ENCODE measurements at places on chromosomes 13 and 19. TPM values are rescaled to one million over a fixed set of nuclear protein-coding genes. Genes with fewer than 3 reads are reported as not detected.

DNA sequence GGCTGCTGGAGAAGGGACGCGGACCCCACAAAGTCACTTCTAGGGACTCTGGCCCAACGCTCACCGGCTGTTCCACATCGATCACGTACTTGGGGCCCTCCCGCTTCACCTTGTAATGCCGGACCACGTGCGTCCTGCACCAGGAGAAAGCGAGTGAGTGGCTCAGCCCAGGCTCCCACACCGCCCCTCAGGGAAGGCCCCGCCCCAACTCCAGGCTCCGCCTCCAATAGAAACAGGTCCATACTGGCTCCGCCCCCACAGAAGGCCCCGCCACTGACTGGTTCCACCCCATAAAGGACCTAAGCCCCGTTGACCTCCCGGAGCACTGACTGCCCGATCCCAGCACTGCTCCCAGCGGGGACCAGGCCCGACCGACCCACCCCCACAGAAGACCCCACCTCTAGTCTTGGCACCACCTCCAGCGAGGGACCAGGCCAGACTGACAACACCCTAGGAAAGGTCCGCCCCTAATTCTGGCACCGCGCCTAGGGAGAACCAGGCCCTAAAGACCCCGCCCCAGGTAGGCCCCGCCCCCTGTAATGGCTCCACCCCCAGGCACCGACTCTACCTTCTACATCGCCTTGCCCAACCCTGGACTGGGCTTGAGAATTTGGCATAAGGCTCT lies 11.3 kb downstream of the STAP2 start:
- peak; percentile 33 for DNase-seq

DNA sequence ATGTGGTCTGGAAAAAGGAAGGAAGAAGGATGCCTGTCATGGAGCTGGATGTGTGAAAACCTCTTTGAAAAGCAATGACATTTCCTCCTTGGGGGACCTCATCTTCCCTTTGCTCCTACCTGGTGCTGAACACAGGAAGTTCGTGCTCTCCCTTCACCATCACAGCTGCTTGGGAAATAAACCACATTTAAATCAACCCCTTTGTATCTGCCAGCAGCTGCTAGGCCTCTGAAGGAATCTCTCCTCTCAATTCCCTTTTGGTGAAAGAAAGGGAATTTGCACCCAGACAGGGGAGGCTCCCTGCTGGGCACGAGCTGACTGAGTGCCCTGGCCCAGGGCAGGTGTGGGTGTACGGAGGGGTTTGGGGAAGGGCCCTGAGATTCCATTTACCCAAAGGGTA lies 437.7 kb downstream of the TSHZ3 start:
- no peak for DNase-seq

- peak; percentile 89 for DNase-seq
Measured at GRCh38 chr19:57934820-57935665, at the start of gene ZNF418. TSS of gene ZNF418 (minus strand) at chr19:57935402. CDS start at chr19:57933822, 1,580 bp downstream.

GRCh38 chr13:45748941-45749759 lies 47.0 kb downstream of the CBY2 start:
- DNase-seq: no peak

DNA sequence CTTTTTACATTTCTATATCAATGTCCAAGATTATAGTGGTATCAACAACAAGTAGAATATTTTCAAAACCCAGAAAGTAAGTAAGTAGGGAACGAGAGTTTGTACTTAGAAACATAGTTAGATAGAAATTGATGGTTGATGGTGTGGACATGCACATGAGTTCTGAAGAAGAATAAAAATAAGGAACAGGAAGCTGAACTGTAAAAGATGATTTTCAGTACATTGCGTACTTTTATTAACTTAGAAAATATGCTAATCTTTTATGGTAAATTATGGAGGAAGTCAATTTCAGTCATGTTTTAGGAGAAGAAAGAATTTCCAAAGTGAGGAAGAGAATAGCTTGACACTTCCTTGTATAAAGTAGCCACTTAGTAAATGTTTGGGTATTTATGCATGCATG lies 12.3 kb upstream of the GPR18 start:
- DNase-seq: no peak

- DNase-seq: no peak
Measured at GRCh38 chr13:113065406-113066141, 40.0 kb upstream of the F7 start.

GRCh38 chr13:73715911-73716510 lies 418.2 kb downstream of the KLF12 start:
- DNase-seq: no peak

DNA sequence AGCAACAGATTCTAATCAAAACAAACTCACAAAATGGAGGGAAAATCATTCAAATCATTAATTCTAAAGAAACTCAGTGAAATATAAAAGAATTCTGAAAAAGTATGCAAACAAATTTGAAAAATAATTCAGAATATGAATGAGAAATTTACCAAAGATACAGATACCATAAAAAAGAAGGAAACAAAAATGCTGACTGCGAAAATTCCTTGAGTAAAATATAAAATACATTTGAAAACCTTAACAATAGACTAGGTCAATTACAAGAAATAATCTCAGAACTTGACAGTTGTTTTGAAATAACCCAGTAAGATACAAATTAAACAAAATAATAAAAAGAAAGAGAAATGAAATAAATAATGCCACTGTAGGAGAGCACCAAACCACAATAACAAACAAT lies 1289.0 kb downstream of the SLITRK1 start:
- DNase-seq: no peak

GRCh38 chr13:83765796-83766195 lies 116.5 kb downstream of the SLITRK1 start:
- no peak for DNase-seq

DNA sequence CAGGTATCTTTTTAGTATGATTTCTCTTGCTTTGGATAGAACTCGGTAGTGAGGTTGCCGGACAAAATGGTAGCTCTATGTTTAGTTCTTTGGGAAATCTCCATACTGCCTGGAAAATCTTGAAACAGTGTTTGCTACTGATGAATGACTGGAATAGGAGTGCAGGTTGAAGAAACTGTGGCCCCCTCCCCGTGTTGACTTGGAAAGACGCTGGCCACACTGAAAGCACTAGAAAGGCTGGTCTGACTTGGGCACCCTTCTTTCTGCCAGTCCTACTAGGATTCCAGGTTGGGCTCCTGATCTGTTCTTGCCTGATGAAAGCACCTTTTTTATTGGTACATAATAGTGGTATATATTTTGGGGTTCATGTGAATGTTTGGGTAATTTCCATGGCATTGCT lies 46.3 kb downstream of the NLRP4 start:
- DNase-seq: no peak

DNA sequence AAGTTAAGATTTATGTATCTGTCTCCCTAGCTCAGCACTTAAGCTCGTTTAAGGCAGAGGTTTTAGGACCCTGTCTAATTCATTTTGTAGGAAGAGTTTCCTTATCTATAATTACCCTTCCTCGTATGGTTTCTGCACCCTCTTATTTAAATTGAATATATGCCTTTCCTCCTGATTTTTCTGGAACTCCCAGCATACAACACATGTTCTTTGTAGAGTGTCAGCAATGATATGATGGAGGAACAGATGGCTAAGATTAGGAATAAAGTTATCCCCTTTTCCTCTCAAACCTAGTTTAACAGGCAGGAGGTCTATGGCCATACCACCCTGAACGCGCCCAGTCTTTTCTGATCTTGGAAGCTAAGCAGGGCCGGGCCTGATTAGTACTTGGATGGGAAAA lies 359.5 kb downstream of the PCDH17 start:
- DNase-seq: no peak

DNA sequence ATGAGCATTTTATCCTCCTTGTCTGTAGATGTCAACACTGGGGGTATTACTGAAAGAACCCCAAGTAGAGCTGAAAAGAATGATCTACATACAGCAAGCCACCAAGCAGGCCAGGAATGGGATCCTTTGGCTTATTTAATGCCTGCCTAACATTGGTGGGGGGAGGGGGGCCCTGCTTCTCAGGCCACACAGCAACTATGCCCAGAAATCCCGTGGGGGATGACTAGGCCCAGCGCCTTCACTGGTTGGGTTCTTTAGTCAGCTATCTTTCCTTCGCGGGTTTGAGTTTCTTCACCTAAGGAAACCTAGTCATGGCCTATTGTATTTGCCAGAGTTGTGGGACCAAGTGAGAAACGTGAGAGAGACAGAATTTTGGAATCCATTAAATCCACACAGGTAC lies 80.5 kb downstream of the CCNA1 start:
- DNase-seq: no peak

The PEG3 gene
- not detected for polyA plus RNA-seq

The AMH gene
- 12.7 TPM for polyA plus RNA-seq

The FZR1 gene
- polyA plus RNA-seq: 19.1 TPM

The PCDH17 gene
- not detected for polyA plus RNA-seq

The FUT1 gene
- polyA plus RNA-seq: 0.09 TPM

The ZC3H4 gene
- 33.4 TPM for polyA plus RNA-seq

The NR1H2 gene
- 69.7 TPM for polyA plus RNA-seq

The TMEM272 gene
- not detected for polyA plus RNA-seq

The ZNF296 gene
- 2.7 TPM for polyA plus RNA-seq

Data from A549 (cell line).